ENCODE measurements at places on chromosomes 3 and 15. TPM values are rescaled to one million over a fixed set of nuclear protein-coding genes. Genes with fewer than 3 reads are reported as not detected.
A peak's percentile ranks its signal among the peaks of the same experiment; 100 is the strongest.

- no peak for DNase-seq
Measured at GRCh38 chr15:98901434-98902072, 106.0 kb downstream of the PGPEP1L start.

GRCh38 chr3:135812057-135812456 is 153.5 kb upstream of the PPP2R3A start:
- no peak for DNase-seq

GRCh38 chr15:74787251-74788041 is 5.6 kb downstream of the CSK start:
- DNase-seq: peak; percentile 97

LRRC31 gene
- not detected for total RNA-seq

Measured in naive thymus-derived CD4-positive, alpha-beta T cell (primary cell).